ENCODE measurements at places on chromosomes 16 and 17.

DNA sequence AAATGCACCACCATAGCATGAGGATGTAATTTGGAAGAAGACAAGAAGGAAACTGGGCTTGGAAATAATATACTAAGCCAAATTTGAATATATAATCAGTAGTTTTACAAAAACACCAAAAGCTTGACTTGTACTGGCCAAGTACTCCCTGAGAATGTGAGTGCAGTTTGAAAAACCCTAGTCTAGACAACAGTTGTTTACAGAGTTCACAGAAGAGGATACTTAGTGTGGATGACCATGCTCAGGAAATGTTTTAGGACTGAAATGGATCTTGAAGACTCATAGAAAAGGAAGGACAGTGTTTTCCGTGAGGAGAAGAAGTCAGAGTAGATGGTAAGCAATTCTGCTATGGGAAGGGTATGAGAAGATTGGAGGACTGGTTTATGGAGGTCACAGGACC lies 1.9 kb upstream of the CDYL2 start:
- no peak for DNase-seq

GRCh38 chr17:78127239-78127887 lies 1.2 kb downstream of the TMC6 start:
- peak; percentile 68 for DNase-seq

DNA sequence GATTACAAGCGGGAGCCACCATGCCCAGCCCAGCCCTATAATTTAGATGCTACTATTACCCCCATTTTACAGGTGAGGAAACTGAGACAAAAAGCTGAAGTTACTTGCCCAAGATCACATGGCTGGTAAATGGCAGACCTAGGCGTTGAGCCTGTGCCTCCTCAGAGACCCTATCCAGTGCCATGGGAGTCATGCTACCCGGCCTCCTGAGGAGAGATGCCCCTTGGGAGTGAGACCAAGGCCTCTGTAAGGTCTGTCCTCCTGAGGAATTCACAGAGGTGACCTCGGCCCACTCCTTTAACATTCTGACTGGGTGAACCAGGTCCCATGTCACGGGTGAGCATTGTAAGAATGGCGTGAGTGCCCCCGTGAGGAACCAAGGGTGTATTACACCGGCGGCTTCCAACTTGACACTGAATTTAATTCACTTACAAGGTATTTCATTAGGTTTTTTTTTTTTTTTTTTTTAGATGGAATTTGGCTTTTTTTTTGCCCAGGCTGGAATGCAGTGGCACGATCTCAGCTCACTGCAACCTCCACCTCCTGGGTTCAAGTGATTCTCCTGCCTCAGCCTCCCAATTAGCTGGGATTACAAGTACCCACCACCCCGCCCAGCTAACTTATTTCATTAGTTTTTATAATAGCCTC lies 95.7 kb downstream of the ABCC6 start:
- peak; percentile 66 for DNase-seq

- DNase-seq: no peak
Observed at GRCh38 chr17:14317383-14317782, 16.5 kb downstream of the HS3ST3B1 start.

DNA sequence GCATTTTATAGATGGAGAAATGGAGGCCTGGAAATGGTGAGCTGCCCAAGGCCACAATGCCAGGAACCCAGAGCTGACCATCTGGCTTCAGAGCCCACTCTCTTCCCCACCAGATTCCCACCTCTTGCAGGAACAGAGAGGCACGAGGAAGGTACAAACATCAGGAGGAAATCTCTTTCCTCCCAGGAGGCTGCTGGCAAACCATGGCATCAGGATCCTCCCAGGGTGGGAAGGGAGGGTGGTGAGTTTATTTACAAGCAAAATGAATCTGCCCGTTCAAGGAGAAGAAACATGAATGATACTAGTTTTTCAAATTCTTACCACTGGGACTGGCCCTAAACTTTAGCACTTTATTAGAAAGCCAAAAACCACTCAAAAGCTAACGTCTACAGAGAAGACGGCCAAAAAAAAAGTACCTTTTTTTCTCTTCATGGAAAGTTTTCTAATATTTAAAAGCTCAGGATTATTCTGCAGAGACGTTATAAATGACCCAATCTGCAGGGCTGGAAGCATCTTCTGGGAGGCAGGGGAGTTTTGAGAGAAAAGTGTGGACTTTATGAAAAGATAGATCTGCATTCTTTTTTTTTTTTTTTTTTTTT lies 79.1 kb downstream of the NXN start:
- no peak for DNase-seq

GRCh38 chr17:27567563-27567859 lies 63.5 kb upstream of the LGALS9 start:
- DNase-seq: no peak

DNA sequence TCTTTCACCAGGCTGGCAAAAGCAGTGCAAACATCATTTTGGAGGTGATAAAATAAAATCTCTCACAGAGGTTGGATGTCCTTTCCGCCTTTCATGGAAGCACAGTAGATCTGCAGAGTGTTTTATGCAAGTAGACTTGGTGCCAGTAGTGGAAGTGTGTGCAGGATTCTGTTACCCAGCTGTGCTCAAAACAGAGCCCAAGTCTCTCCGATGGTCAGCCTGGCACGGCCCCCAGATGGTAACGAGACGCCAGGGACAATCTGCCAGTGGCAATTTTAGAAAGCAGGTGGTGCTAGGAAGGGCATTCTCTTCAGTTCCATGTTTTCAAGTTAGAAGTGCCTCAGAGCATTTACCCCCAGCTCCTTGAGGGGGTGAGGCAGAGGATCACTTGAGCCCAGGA lies 1.5 kb upstream of the MTHFSD start:
- DNase-seq: no peak

- no peak for DNase-seq
Observed at GRCh38 chr17:42243493-42243982, 32.7 kb downstream of the STAT5B start.

- DNase-seq: no peak
Observed at GRCh38 chr16:66247516-66248481, 118.7 kb upstream of the CDH5 start.

- DNase-seq: no peak
Observed at GRCh38 chr17:46780003-46780373, 38.5 kb downstream of the WNT3 start.

DNA sequence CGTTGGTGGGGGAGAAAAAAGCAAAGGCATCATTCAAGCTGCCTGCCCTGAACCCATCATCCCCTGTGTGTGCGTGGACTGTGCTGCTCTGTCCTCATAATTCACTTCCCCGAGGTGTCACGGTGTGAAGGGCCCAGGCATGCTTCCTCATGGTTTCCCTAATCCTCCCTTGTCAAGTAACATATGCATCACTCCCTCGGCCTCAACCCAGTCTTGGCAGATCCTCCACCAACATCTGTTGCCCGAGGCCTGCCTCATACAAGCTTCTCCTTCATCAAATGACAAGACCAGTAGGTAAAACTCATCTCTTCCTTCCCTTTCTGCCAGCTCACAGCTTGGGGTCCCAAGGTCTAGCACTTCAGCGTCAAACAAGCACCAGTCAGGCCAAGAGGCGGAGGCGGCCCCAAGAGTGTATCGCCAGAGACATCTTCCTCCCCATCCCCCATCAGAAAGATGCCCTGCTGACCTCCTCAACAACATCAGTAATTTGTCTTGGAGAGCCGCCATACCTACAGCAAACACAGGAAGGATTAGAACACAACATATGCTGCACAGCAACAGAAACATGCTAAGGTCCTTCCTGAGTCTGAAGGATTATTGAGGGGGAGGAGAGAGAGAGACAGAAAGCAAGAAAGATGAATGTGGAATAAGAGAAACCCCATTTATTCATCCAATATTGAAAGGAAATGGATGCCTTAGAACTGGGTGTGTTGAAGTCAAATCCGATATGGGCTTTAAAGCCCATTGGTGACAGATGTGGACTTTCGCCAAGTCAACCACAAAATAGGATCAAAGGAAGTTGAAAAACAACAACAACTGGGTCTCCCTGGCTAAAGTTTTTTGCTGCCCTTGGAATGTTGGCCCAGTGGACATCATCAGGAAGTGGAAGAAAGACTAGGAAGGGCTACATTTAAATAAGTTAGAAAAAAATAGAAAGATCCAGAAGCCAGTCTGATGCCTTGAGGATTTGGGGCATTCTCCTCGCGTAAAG lies 38.4 kb downstream of the SOX9 start:
- DNase-seq: no peak

DNA sequence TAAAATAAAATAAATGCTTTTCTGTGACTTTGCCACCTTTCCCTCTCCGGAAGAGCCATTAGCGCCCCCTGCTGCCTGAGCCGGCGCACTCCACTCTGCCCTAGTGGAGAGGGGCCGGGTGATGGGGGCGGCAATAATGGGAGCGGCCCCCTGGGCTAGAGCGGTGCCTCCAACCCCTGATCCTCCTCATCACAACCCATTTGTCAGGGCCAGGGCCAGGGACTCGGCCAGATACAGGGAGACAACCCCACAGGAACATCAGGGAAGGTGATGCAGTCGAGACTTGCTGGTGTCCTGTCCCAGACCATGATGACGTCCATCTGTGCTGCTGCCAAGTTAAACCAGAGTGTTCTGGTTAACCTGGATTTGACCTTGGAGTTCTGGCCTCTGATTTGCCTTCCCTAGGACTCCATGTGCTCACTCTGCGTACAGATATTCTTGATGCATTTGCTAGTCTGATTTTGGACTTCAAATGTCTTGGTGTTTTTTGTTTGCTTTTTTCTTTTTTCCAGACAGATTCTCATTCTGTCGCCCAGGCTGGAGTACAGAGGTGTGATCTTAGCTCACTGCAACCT lies 46.1 kb upstream of the BPTF start:
- DNase-seq: no peak

DNA sequence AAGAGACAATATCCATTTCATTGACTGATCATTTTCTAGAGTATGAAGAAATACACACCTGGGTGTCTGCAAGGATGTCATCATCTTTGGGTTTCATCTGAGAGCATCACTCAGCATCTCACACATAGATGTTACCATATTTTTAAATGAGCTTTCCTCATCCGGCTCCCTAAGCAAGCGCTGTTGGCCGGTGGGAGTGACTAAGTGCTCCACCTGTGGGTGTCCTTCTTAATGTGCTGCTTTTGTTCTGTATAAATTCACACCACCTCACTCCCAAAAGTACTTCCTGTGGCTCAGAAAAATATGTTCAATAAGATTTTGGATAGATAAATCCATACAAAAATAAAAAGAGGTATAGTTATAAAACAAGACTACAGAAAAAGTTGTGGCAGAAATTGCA lies 7.4 kb downstream of the SSTR2 start:
- no peak for DNase-seq

GRCh38 chr17:45432405-45433158 lies at the start of gene ARHGAP27:
ARHGAP27 (minus strand) TSS chr17:45432870; CDS start chr17:45430279, 2,591 bp downstream.
- DNase-seq: no peak

DNA sequence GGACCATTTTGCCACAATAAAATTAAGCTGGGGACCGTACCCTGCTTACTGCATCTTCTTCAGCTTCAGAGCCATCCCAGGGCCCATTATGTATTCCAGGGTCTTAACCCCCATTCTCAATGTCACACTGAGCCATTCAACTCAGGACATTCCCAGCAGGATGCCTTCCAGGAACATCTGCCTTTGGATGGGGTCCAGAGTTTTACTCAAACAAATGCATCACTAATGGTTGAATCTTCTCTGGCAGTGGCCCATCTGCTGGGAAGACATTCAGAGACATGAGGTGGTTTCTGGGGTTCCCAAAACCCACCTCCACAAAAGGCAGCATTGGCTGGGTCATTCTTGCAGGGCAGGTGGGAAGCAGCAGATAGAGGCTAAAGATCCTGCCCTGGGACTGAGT lies 3.4 kb upstream of the SEC14L5 start:
- no peak for DNase-seq

DNA sequence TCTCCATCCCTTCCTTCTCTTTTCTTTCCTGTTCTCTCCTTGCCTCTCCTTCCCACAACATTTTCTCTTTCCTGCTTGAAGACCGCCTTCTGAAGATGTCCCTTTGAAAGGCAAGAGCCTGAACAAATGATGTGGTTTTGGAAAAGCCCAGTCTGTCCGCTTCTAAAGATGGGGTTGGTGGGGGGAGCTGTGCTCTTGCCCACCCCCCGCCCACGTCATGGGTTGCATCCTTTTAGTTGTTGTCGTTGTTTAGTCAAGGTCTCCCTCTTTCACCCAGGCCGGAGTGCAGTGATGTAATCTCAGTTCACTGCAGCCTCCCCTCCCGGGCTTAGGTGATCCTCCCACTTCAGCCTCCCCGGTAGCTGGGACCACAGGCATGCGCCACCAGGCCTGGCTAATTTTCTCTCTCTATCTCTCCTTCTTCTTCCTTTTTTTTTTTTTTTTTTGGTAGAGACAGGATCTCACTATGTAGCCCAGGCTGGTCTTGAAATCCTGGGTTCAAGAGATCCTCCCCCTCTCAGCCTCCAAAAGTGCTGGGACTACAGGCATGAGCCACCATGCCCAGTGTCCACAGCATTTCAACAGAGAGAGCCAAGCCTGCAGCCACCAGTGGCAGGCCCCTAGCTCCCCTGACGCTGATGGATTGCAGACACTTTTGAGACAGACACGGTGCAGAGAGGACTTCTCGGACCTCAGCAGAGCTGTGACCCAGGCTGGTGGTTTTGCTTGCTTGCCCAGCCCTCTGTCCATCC lies 26.0 kb upstream of the CIBAR2 start:
- no peak for DNase-seq

- DNase-seq: no peak
Observed at GRCh38 chr17:72600934-72601333, 480.1 kb downstream of the SOX9 start.

DNA sequence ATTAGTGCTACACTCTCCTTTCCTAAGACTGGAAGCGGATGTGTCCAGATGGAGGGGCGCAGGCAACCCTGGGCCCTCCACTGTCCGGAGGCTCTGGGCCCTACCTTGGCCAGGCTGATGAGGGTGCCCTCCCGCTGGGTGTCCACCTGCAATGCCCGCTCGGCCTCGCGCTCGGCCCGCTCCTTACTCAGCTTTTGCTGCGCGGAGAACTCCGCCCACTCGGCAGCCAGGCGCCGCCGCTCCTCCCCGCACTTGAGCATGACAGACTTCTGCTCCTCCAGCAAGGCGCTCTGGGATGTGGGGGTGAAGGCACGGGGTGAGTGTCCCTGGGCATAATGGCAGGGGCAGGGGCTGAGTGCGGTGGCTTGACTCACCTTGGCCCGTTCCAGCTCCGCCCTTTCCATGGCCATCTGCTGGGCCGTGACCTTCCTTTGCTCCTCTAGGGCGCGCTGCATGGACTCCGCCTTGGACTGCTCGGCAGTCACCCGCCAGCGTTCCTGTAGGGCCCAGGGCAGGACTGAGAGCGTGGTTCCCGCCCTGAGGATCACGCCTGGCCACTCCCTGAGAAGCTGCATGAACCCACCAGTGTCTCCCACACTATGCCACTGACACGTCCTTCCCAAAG lies 10.1 kb upstream of the MRPL38 start:
- DNase-seq: no peak

DNA sequence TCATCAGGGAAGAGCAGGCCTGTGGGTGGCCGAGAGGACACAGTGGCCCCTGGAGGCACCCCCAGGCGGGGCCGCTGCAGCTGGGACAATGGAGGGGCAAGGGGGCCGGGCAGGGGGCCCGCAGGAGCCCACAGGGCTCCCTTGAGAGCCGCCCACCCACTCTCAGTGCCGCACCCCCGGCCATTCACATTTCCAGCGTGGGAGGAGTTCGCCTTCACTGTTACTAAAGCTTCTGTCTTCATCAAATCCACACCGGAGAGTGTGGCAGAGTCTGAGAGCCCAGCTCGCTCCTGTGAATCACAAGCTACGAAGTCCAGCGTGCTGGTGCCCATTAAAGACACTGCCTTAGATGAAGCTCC lies 20.9 kb upstream of the PVALEF start:
- DNase-seq: no peak

GRCh38 chr17:74190807-74191406 lies 12.6 kb upstream of the RPL38 start:
- no peak for DNase-seq
